ENCODE measurements at places on chromosomes 5 and 9.
A peak's percentile ranks its signal among the peaks of the same experiment; 100 is the strongest.

GRCh38 chr5:34538026-34538672 is 118.0 kb upstream of the RAI14 start:
- DNase-seq, result no peak

DNA sequence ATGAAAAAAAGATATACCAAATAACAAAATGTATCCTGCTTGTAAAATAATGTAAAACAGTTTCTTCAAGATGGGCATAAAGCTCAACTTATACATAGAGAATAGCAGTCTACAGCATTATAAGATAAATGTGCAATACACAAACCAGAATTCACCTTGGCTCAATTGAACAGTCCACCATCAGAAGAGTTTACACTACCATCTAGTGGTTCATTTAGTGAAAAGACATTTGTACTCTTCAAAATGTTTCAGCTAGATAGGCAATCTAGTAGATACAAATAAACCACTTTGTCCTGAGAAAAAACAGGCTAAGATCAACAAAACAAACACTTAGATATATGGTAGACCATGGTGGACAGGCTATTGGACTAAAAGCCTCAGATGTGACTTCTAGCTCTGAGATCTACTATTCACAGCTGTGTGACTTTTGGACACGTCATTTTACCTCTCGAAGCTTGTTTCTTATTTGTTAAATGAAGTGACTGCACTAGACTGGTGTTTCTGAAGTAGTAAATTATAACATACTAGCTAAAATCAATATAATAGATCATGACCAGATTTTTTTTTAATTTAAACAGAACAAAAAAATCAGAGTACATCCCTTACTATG is 22.1 kb upstream of the TPD52L3 start:
- DNase-seq, result no peak

- no peak for DNase-seq
Measured at GRCh38 chr9:37157726-37158377, 37.5 kb downstream of the ZCCHC7 start.

- DNase-seq, result no peak
Measured at GRCh38 chr9:77807281-77807683, 159.2 kb upstream of the GNA14 start.

GRCh38 chr5:67619235-67619634 is 422.6 kb upstream of the CD180 start:
- no peak for DNase-seq

DNA sequence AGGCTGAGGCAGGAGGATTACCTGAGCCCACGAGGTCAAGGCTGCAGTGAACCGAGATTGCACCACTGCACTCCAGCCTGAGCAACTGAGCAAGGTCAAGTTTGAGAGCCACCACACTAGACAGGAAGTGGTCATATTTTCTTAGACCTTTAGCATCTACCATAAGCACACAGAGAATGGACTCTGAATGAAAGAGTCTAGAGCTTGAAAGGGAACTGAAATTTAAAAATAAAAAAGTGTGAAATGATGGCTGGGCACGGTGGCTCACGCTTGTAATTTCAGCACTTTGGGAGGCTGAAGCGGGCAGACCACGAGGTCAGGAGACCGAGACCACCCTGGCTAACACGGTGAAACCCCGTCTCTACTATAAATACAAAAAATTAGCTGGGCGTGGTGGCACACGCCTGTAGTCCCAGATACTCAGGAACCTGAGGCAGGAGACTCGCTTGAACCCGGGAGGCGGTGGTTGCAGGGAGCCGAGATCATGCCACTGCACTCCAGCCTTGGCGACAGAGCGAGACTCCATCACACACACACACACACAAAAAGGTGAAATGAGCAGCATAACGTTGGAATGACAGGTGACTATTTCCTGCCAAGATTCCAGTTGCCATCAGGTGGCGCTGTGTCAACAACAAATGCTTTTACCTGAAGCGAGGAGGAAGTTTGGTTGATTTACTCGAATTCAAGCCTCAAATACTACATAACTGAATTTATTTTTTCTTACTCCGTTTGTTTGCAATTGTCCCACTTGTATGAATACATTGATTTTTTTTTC is 21.3 kb upstream of the AK3 start:
- DNase-seq, result peak; percentile 78

GRCh38 chr9:133282464-133283238 is 7.7 kb upstream of the ABO start:
- no peak for DNase-seq

GRCh38 chr9:131117121-131117761 is 8.1 kb upstream of the NUP214 start:
- DNase-seq, result no peak

GRCh38 chr5:80837679-80838078 is 122.5 kb upstream of the RASGRF2 start:
- no peak for DNase-seq

- DNase-seq, result no peak
Measured at GRCh38 chr9:88387552-88388202, 567 bp upstream of the SPIN1 start.

DNA sequence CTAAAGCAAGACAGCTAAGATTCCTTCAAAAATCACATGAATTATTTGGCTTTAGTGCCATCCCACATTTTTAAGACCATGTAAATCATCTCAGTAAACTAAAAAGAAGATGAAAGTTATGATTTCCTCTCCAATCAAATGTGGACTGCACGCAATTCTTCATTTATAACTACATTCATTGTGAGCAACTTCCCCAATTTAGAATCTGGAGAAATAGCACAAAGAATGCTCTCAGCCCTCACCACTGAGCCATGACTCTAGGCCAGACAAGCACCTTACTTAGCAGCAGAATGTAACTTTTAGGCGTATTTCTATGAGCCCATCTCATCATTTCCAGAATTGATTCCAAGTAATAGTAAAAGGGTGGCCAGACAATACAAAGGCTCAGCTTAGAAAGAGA is 616.6 kb downstream of the TLE1 start:
- DNase-seq, result no peak

- DNase-seq, result no peak
Measured at GRCh38 chr9:113921396-113921925, 45.4 kb downstream of the ZNF618 start.

- no peak for DNase-seq
Measured at GRCh38 chr5:59759600-59760351, 133.8 kb downstream of the PDE4D start.

- DNase-seq, result no peak
Measured at GRCh38 chr5:140240987-140241706, 61.8 kb downstream of the PFDN1 start.

GRCh38 chr5:151461312-151461711 is 13.9 kb downstream of the SLC36A1 start:
- no peak for DNase-seq

- DNase-seq, result no peak
Measured at GRCh38 chr9:73596321-73596720, 444.7 kb downstream of the ANXA1 start.

DNA sequence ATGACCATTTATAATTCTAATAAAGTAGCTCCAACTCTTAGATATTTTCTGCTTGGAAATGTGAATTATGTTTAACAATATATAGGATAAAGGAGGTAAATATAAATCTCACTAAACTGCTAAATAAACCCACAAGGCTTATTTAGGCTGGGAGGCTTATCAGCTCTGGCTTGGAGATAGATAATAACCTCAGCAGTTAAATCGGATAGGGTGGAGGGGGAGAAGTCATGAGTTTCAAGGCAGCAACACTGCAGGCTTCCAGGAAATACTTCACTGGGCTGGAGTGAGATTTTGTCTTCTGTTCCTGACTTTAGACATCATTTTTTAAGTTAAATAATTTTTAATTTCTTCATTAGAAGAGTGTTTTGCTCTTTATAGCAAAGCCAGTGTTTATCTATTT is 80.0 kb upstream of the ITGA2 start:
- no peak for DNase-seq

GRCh38 chr5:160743027-160743426 is 109.0 kb downstream of the ATP10B start:
- no peak for DNase-seq
